NCI-H1417 treated with DMSO at 0.1 percent for 48 hours (cell line): ENCODE measurements at places on chromosomes 3 and 15.

DNA sequence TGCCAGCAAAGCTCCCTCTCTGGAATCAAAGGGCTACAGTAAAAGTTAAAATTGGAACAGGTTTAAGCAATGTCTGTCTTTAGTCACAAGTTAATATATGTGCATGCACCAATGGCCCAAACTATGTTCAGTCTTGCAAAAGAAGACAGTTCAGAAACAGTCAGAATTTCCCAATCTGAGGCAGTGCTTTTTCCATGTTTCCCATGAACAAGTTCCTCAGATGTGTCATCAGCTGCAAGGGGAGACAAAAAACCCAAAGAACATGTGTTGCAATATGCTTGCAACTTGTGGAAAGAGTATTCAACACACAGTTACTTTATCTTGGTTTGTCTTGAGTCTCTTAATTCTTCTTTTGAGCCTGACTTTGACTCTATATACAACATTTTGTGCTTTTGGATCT is 148.4 kb downstream of the USP13 start:
- DNase-seq: no peak

- DNase-seq: no peak
Measured at GRCh38 chr15:65451989-65452388, 29.2 kb upstream of the IGDCC4 start.

DNA sequence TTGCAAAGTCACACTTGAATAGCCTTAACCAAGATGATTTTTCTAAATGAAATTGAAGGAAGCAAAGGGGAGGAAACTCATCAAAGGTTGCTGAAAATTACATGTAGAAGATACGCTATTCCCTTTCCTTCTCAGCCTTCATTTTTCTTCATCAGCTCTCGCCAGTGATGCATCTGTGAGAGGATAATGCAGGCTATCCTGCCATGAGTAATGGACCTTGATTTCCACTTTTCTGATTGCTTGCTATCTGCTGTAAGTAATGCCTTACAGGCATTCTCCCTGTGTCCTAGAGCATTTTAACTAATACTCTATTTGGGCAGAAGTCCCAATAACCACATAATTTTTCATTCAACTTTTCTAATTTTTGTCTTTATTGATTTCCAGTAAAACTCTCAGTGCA is 162.6 kb downstream of the BBX start:
- no peak for DNase-seq

DNA sequence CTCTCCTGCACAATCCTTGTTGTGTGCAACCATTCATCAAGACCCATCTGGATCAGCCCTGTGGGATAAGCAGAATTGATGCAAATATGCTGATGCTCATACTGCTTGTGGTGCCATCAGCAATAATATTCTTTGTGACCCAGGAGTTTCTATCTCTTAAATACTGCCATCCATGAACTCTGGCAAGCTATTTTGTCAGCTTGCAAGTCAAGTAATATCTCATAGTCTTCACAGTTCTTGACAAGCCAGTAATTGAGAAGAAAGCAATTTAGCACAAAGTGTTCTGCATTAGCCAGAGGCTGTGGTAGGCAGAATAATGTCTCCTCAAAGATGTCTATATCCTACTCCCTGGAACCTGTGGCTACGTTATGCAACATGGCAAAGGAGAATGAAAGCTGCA is 49.0 kb downstream of the SPATA16 start:
- DNase-seq: no peak

DNA sequence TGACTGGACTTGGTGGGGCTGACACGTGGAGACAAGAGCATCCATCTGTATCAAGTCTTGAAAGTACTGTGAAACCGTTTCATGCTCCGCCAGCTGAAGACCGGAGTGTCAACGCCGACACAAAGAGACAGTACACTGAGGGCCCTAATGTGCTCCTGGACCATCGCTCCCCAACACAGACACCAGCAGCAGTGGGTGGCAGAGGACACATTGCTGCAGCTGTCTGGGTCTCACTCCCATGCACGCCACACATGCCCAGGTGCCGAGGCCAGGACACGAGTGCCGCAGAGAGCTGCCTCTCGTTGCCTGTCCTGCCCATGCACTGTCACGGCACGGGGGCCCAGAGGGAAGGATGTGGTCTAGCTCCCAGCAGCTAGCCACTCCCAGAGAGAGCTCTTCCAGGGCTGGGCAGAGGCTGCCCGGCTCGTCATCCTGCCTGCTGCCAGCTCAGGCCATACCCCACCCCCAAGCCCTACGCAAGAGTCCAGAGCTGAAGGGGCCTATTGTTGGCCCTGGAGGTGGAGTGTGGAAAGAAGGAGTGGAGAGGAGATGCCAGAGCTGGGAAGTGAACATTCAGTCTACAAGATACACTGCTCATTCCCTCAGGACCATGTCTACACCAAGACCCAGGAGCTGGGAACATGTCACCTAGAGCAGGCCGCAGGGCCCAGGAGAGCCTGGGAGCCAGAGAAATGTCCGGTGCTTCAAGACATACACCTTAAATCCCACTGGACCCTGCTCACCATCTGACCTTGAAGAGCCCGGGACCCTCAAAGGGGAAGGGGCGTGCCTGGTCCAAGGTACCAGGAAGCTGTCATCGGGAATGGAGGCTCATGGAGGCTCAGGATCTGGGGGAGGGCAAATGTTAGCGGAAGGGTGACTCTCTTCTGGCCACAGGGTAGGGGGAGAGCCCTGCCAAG is 7.7 kb downstream of the TNK2 start:
- no peak for DNase-seq

- DNase-seq: no peak
Measured at GRCh38 chr3:71881041-71881440, 96.1 kb upstream of the PROK2 start.

GRCh38 chr3:138842483-138843188 is 7.9 kb upstream of the PIK3CB start:
- DNase-seq: no peak

- no peak for DNase-seq
Measured at GRCh38 chr3:115062009-115062408, 85.1 kb downstream of the ZBTB20 start.

GRCh38 chr3:45031531-45031930 is 5.4 kb downstream of the CLEC3B start:
- DNase-seq: no peak

DNA sequence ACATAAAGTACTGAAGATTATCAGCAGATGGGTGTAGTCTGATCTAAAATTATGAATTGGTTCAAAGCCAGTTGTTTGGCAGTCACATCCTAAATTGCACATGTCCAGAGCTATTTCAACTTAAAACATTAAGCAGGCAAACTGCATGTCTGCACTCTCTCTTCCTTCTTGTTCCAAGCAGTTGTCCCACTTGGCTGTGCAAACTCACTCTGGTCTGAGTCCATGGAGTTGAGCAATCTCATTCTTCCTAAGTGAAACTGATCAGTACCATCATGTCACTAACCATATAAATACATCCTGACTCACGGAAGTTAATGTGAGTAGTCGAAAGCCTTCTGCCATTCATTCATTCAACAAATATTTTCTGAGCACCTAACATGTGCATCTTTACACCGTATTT is 353.0 kb downstream of the ROBO1 start:
- no peak for DNase-seq

DNA sequence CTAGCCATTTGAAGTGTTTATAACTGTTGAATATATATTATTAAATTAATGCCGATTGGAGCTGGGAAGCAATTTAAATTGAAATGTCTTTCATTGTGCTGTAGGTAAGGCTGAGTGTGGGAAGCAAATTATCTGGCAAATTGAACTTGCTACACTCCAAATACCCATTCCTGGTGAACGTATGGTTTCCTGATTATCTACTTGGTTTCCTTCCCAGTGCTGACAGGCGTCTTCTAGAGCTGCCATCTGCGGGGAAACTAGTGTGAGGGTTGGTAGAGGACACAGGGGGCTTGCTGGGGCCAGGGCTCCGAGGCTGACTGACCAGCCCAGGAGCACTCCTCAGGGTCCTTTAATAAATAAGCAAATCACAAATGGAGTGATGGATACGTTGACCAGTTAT is 581.4 kb upstream of the LMCD1 start:
- no peak for DNase-seq

DNA sequence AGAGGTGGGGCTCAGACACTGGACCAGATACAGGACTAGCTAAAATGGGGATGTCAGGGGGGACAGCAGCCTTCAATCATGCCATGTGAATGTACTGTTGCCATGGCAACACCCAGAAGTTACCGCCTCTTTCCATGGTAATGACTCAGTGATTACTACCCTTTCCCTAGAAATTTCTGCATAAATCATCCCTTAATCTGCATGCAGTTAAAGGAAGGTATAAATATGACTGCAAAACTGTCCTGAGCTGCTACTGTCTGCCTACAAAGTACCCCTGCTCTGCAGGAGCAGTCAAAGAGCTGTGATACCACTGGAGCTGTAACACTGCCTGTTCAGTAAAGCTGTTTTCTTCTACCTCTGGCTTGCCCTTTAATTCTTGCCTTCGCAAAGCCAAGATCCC is 168.2 kb downstream of the PEAK1 start:
- DNase-seq: no peak
